ENCODE measurements at places on chromosomes 2 and 18.

- no peaks in the 10 kb centered on the region for H3K4me1 ChIP-seq
- no peaks in the 10 kb centered on the region for H3K27me3 ChIP-seq
- no peak for DNase-seq
- no peak overlapping the region for H3K4me3 ChIP-seq
- no peaks in the 10 kb centered on the region for H3K36me3 ChIP-seq
Measured at GRCh38 chr2:8502316-8502715, 179.5 kb upstream of the ID2 start.

DNA sequence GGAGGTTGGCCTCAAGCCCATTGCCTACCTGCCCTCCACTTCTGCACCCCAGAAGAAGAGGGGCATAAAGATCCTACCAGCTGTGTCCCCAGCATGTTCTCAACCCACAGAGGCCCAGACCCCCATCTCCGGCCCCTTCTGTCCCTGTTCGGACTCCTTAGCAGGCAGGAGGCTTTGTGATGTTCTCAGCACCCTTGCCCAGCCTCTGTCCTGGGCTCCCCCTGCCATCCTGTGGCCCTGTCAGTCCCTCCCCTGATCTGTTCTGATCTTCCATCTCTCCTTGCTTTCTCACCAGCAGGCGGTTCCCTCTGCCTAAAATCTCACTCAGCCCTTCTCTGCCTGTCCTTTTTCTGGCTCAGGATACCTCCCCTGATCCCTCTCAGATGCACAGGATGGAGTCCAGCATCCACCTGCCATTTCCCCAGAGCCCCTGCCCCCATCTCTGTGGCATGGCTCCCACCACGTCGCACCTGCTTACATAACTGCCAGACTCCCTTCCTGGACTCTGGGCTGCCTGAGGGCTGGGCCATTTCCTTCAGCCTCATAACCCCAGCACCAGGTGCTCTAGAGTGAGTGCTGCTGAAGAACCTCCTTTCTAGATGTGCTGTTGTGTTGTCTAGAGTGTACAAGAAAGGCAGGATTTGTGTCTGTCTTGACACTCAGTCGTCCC lies 134.0 kb downstream of the CTIF start:
- peaks cover 30% of the 10 kb centered on the region for H3K4me1 ChIP-seq
- H3K27me3 ChIP-seq: no peaks in the 10 kb centered on the region
- no peak overlapping the region for H3K4me3 ChIP-seq
- peaks cover 26% of the 10 kb centered on the region for H3K36me3 ChIP-seq
- DNase-seq: no peak

- no peaks in the 10 kb centered on the region for H3K27me3 ChIP-seq
- no peak overlapping the region for H3K27ac ChIP-seq
- no peaks in the 10 kb centered on the region for H3K36me3 ChIP-seq
- DNase-seq: no peak
- H3K4me3 ChIP-seq: no peak overlapping the region
- H3K4me1 ChIP-seq: no peaks in the 10 kb centered on the region
Measured at GRCh38 chr18:38586327-38586726, 1020.7 kb upstream of the CELF4 start.

DNA sequence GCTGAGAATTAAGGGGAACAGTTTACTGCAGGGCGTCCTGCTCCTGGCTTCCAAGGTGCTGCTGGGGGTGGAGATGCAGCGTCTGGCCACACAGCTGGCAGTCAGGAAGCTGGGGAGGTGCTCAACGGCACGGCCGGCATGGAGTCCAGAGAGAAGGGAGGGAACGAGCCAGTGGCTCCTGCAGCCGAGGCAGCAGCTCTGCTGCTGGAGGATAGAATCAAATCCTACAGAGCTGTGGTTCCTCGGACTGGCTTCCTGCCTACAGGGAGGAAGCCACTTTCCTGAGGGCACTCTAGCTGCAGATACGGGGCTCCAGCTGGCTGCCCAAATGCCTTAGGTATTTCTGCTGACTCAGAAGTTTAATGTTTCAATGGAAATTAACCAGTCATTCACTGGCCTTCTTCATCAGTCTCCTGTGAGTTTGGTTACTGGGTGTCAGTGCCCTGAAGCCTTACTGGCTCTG lies 266.3 kb downstream of the TWIST2 start:
- no peaks in the 10 kb centered on the region for H3K27me3 ChIP-seq
- H3K4me1 ChIP-seq: no peaks in the 10 kb centered on the region
- no peak overlapping the region for H3K4me3 ChIP-seq
- H3K27ac ChIP-seq: no peak overlapping the region
- peak; percentile 37 for DNase-seq

DNA sequence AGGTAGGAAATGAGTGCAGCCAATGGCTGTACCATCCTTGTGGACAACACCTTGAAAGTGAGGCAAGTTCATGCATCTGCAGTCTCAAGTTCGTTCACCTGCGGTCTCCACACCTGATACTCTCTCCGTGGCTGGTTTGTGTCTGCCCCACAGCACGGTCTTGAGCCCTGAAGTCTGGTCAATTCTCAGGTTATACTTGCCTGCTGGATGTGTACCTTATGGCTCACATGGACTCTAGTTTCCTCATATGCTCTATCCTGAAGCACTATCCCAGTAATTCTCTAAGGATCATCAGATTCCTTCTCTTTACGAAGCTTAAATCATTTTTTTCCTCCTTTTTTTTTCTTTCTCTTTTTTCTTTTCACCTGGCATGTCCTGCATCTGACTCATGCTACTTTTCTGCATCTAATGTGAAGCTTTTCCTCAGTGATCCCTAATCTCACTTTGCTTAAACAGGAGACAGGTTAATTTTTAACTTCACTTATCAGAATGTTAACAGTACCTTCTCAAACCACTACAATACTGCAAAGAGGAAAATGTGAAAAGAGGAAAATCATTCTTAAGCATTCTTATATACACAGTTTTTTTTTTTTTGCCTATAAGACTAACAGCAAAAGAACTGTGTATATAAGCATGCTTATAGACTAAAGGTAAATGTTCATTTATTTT lies 511.2 kb downstream of the SOX11 start:
- no peak overlapping the region for H3K27ac ChIP-seq
- no peaks in the 10 kb centered on the region for H3K4me1 ChIP-seq
- H3K4me3 ChIP-seq: no peak overlapping the region
- no peaks in the 10 kb centered on the region for H3K36me3 ChIP-seq
- H3K27me3 ChIP-seq: no peaks in the 10 kb centered on the region

DNA sequence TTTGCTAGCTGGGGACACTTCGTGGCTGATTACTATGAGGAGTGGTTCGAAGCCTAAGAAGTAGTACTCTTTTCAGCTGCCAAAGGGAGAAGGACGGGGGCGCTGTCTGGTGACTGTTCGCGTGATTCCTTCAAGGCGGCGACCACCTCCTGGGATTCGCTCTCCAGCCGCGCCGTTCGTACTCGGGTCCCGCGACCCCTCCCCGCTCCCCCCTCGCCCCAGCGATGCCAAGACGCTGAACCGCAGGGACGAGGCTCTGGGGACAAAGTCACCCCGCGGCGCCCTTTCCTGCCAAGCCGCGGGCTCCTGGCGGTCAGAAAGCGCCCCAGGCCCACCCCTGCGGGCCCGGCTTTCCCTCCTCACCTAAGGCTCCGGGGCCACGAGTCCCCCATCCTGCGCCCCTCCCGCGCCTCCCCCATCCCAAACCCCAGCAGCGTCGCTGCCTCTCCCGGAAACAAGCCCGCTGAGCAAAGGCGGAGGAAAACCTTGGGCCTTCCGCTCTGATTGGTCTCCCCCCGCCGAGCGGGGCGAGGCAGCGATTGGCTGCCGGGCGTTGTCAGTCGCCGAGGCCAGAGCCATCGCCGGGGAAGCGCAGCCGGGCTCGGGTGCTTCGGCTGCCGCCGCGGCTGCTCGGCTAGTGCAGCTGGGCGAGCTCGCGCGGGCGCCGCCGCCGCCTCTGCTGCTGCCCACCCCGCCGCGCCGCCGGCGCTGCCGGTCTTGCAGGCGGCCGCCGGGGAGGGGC lies 404.3 kb downstream of the XIRP2 start:
- H3K27me3 ChIP-seq: peaks cover 10% of the 10 kb centered on the region
- no peak within 1 kb of the TSS for H3K27ac ChIP-seq
- no peaks in the 10 kb centered on the region for H3K4me1 ChIP-seq
- H3K36me3 ChIP-seq: no peaks in the 10 kb centered on the region
- peak within 1 kb of the TSS; percentile 85 for H3K4me3 ChIP-seq

GRCh38 chr2:200733713-200734198 lies 78.0 kb upstream of the BZW1 start:
- no peak overlapping the region for H3K4me3 ChIP-seq
- no peaks in the 10 kb centered on the region for H3K4me1 ChIP-seq
- no peak overlapping the region for H3K27ac ChIP-seq
- no peaks in the 10 kb centered on the region for H3K27me3 ChIP-seq
- DNase-seq: no peak
- H3K36me3 ChIP-seq: no peaks in the 10 kb centered on the region

DNA sequence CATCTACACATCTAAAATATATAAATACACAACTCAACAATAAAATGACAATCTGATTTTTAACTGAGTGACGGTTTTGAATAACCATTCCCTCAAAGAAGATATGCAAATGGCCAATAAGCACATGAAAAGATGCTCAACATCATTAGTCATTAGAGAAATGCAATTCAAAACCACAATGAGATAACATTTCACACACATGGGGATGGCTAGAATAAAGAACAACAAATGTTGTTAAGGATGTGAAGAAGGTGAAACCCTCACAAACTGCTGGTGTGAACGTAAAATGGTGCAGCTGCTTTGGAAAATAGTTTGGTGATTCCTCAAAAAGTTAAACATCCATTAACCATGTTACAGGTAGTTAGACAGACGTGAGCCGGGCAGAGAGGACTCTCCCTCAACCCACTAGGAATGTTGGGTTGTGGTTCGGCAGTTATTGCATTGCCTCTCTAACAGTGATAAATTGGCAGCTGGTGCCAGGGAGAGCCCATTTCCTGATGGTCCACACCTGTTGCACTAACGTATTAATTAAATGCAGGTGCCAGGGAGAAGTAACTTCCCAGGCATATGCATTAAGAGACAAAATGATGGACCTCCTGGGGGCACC lies 22.3 kb upstream of the DUSP2 start:
- no peak for DNase-seq
- peaks cover 16% of the 10 kb centered on the region for H3K4me1 ChIP-seq
- no peaks in the 10 kb centered on the region for H3K36me3 ChIP-seq
- no peak overlapping the region for H3K4me3 ChIP-seq
- H3K27me3 ChIP-seq: no peaks in the 10 kb centered on the region
- H3K27ac ChIP-seq: no peak overlapping the region

DNA sequence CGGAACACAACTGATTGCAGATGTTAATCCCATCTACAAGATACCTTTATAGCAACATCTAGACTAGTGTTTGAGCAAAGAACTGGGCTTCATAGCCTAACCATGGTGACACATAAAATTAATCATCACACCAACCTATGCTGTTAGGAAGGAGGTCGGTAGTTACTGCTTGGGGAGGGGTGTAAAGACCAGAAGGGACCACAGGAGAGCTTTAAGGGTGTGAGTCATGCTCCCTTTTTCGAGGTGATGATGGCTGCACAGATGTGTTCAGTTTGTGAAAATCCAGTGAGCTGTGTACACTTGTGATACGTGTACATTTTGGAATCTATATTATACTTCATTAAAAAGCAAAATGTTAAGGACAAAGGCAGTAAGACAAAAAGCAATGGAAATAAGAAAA lies 4.6 kb upstream of the SEH1L start:
- peak; percentile 28 for DNase-seq
- H3K27me3 ChIP-seq: no peaks in the 10 kb centered on the region
- no peak overlapping the region for H3K27ac ChIP-seq
- H3K36me3 ChIP-seq: no peaks in the 10 kb centered on the region
- H3K4me3 ChIP-seq: no peak overlapping the region

DNA sequence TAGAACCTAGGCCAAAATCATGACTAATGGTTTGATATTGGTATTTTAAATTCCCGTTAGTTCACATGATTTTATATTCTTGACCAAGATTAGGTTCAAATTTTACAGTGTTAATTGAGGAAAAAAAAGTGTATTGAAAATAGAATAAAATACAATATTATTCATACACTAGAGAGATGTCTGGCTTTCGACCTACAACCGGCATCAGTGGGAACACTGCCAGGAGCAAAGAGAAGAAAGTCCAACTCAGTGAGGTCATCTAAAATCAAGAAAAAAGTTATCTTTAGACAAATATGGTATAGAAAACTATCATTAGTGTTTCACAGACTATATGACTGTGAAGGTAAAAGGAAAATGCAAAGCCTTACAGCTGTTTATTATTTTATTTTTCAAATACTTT lies 81.5 kb downstream of the PIGN start:
- no peaks in the 10 kb centered on the region for H3K36me3 ChIP-seq
- H3K27ac ChIP-seq: no peak overlapping the region
- H3K27me3 ChIP-seq: no peaks in the 10 kb centered on the region

DNA sequence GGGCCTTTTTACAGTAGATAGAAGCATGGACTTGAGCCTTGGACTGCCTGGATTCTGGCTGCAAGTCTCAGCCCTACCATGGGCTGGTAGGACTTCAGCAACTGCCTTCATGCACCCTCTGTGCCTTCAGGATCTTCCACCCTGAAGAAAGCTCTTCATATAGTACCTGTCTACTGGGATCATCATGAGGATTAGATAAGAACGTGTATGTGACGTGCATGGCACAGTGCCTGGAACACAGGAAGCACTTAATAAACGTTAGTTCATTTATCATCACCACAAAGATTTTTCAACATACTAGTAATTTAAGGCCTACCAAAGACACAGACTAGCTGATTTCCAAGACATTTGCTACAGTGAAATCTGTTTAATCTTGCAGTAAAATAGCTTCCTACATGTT lies 53.2 kb upstream of the ITM2C start:
- H3K4me1 ChIP-seq: no peaks in the 10 kb centered on the region
- no peaks in the 10 kb centered on the region for H3K27me3 ChIP-seq
- no peak for DNase-seq
- H3K36me3 ChIP-seq: peaks cover 17% of the 10 kb centered on the region

DNA sequence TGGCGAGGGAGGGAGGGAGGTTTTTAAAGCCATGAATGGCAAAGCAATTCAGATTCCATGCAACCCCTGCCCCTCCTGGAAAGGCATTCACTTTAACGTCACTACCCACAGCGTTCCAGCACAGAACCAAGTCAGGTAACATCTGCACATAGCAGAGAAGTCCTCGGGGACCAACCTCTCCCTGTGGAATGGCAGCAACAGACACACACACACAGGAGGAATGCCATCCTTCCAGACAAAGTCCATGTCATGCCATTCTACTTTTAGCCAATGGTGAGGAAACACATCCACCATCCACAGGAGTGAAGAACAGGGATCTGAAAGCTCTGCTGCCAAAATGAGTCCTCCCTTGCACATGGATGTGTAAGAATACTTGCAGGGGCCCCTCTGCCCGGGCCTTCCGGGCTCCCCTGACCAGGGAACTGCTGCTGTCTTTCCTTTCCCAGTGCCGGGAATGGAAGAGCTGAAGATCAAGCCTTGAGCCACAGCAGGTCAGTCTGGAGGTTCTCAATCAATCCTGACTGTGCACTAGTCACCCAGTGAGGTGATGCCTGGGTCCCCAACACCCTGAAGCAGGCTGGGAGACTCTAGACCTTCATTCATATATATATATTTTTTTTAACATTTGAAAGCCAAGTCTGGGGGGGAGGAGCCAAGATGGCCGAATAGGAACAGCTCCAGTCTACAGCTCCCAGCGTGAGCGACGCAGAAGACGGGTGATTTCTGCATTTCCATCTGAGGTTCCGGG lies 63.7 kb downstream of the UXS1 start:
- DNase-seq: no peak
- no peaks in the 10 kb centered on the region for H3K27me3 ChIP-seq
- H3K4me3 ChIP-seq: no peak overlapping the region
- no peaks in the 10 kb centered on the region for H3K36me3 ChIP-seq
- H3K27ac ChIP-seq: no peak overlapping the region
- H3K4me1 ChIP-seq: peaks cover 5% of the 10 kb centered on the region
